ENCODE measurements at places on chromosomes 16 and 17.

GRCh38 chr16:50400967-50401348, 32.2 kb upstream of the BRD7 start:
- no peak for DNase-seq

DNA sequence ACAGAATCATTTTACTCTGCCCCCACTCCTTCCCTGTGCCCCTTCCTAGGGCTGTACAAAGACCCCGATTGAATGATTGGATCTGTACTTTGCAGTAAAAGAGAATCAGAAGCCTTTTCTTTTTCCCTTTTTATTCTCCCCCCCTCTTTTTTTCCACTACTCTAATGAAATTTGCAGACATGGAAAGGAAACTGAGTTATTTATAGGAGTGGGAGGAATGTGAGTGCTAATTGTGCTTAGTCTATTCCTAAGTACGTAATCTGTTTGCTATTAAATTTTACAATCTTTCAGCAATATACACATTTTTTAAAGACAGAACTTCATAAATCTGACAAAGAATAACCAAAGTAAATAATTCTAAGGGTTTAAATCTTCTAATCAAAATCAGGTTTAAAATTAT, 314.3 kb downstream of the MAP2K6 start:
- DNase-seq: no peak

GRCh38 chr17:22310717-22311686, 618.7 kb downstream of the KCNJ18 start:
- DNase-seq: no peak

GRCh38 chr17:17366235-17366634, 63.1 kb downstream of the NT5M start:
- no peak for DNase-seq
